Occipital lobe (tissue), 3 donors: ENCODE measurements at places on chromosomes 2 and 18. TPM values are rescaled to one million over a fixed set of nuclear protein-coding genes. Genes with fewer than 3 reads are reported as not detected.

CCDC68 gene
- 0.62 TPM for total RNA-seq

CD207 gene
- total RNA-seq = not detected

WIPF1 gene
- 2.7 TPM for total RNA-seq

SULT1C4 gene
- 6.6 TPM for total RNA-seq

TMEM200C gene
- total RNA-seq = 16.4 TPM

CCL20 gene
- not detected for total RNA-seq

HS6ST1 gene
- 85.5 TPM for total RNA-seq

SUPT7L gene
- total RNA-seq = 26.0 TPM

IL1RN gene
- total RNA-seq = not detected

EMILIN2 gene
- 2.0 TPM for total RNA-seq

UGT1A10 gene
- not detected for total RNA-seq

CDH7 gene
- total RNA-seq = 2.3 TPM

NEU2 gene
- total RNA-seq = not detected

SH3BP4 gene
- total RNA-seq = 5.5 TPM

SCN2A gene
- total RNA-seq = 219 TPM

C2orf66 gene
- 0.16 TPM for total RNA-seq

GPR45 gene
- total RNA-seq = 0.78 TPM

PER2 gene
- 5.5 TPM for total RNA-seq

FHL2 gene
- total RNA-seq = 4.4 TPM

GREB1L gene
- 0.31 TPM for total RNA-seq

MARS2 gene
- total RNA-seq = 12.5 TPM

MERTK gene
- total RNA-seq = 7.2 TPM

APCDD1 gene
- total RNA-seq = 10.3 TPM

PRSS56 gene
- total RNA-seq = not detected
